Posterior vena cava (tissue), 2 donors: ENCODE measurements at places on chromosomes 6 and 20. TPM values are rescaled to one million over a fixed set of nuclear protein-coding genes. Genes with fewer than 3 reads are reported as not detected.

GRCh38 chr6:26539071-26539615 is 977 bp downstream of the HMGN4 start:
- DNase-seq = no peak

DNA sequence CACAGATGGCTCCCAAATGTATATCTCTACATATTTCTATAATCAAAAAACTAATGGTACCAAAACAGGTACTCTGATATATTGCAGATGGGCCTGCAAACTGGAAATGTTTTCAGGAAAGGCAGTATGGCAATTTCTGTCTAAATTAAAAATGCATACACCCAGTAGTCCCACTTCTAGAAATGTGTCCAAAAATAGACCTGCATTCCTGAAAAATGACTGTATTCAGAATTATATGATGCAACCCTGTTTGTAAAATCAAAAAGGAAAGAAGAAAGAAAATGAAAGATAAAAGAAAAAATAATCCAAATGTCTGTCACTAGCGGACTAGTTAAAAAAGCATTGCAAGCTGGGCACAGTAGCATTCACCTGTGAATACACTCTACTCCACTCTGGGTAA is 12.9 kb upstream of the MICB start:
- DNase-seq = no peak

DNA sequence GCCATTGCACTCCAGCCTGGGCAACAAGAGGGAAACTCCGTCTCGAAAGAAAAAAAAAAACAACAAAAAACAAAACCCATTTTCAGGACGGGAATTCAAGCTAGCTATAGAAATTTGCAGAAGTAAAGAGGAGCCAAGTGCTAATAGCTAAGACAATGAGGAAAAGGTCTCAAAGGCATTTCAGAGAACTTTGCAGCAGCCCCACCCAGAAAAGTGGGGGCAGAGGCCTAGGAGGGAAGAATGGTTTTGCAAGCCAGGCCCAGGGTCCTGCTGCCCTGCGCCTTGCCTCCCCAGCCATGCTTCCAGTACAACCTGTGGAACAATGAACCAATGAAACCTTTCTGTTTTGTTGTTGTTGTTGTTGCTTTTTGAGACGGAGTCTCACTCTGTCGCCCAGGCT is 38.3 kb upstream of the SAMHD1 start:
- no peak for DNase-seq

DNA sequence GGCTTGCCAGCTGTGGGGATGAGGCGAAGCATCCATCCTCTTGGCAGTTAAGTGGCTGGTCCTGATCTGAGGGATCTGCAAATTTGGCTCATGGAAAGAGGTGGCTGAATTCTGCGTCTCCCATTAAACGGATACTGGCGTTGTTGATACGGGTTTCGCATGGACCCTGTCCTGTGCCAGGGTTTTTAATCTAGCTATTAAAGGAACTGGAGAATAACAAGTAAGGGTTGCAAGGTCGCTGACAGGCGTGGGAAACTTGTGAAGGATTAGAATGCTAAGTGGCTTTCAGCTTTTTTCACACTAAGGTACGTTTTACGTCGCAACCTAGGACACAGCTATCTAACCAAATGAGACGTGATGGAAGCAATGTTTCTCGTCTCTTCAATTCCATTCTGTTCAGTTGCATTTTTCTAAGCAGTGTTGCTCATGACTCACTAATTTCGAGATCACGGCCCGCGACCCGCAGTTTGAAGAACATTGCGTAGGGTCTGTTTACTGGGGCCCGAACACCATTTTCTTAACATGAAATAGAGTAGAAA is 852 bp downstream of the GMNN start:
- no peak for DNase-seq

DNA sequence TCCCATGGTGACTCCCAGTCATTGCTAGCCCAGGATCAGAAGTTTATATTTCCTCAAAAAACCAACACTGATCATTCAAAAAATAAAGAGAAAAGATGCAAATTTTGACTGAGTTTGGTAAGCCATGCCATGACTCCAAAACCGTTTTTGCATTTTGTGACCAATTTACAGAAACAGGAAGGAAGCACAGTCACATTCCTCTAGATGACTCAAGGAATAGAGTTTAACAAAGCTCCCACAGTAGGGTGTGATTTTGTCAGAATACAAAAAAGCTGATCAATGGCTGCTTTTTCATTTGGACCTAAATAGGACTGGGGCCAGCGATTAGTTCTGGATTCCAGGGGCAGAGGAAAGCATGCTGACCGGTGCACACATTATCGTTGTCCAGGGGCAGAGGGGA is 179.4 kb upstream of the AFDN start:
- no peak for DNase-seq

DNA sequence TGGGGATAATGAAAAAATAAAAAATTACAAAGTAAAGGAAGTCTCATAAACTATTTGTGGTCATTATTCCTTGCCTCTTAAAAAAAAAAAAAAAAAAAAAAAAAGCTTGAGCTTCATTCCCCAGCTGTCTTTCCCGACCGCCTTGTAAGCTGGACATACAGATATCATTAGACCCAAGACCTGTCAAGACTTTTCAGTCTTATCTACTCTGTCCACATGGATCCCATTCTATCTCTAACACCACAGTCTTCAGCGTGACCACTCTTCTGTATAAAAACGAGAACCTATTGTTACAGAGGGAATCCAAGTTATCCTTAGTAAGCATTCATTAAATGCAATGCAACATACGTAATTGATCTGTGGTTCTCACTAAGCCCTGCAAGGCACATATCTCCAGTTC is 423.5 kb downstream of the MEI4 start:
- no peak for DNase-seq

DNA sequence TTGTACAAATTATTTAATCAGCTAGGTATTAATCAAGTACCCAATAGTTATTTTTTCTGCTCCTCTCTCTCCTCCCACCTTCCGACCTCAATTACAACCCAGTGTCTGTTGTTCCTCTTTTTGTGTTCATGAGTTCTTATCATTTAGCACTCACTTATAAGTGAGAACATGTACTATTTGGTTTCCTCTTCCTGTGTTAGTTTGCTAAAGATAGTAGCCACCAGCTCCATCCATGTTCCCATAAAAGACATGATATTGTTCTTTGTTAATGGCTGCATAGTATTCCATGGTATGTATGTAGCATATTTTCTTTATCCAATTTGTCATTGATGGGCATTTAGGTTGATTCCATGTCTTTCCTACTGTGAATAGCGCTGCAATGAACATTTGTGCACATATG is 652.8 kb upstream of the CITED2 start:
- DNase-seq = no peak

GRCh38 chr6:166775923-166776220 is 148.8 kb upstream of the RPS6KA2 start:
- DNase-seq = no peak

DNA sequence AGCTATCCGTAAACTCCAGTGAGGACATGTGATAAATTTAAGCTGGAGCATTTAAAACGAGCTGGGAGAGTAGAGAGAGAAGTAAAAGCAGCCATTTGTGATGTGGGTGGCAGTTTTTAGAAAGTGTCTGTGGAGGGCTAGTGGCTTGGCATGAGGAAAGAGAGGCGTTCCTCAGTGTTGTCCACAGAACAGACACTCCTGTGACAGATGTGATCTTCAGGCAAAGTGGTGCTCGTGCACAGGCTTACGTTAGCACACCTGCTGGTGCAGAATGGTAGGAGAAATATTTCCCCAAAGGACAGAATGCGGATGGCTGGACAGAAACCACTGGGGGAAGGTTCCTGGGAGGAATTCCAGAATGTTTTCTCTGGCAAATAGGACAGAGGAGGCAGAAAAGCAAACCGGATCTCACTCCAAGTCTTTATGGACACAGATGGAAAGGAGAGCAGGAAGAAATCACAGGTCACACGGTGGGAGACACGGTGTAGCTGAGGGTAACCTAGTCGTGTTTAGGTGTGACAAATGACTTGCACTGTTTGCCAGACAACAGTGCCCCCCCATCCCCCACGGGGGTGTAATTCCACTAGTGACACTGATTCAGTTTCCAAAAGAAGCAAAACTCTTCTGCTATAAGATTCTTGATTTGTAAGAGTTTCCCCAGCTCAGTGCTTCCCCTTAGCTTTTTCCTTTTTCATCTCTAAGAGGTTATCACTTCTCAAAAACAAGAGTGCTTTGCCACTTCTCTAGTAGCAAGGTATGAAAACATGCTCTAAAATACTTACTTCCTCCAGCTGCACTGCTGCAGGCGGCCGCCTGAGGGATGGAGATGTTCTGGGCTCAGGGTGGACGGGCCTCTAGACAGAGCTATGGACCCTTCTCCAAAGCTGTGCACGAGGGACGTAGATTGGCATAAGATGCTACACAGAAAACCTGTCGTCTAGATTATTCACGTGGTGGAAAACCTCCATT is 293.2 kb downstream of the QKI start:
- DNase-seq = no peak

BPIFB1 gene
- not detected for total RNA-seq

XKR7 gene
- total RNA-seq = not detected
